ENCODE measurements at places on chromosomes 16 and 17. TPM values are rescaled to one million over a fixed set of nuclear protein-coding genes. Genes with fewer than 3 reads are reported as not detected.

GRCh38 chr16:35140293-35140986, 1681.0 kb downstream of the TP53TG3F start:
- DNase-seq, result no peak

- DNase-seq, result peak; percentile 94
Measured at GRCh38 chr17:67390646-67391361, 13.7 kb downstream of the PITPNC1 start.

GRCh38 chr17:46046957-46047356, 47.9 kb downstream of the STH start:
- DNase-seq, result peak; percentile 22

GRCh38 chr17:16135461-16135860, 79.9 kb downstream of the NCOR1 start:
- DNase-seq, result peak; percentile 25

GRCh38 chr17:37608351-37609169, 658 bp downstream of the SYNRG start:
- DNase-seq, result peak; percentile 43

GRCh38 chr16:177394-177822, 928 bp downstream of the HBA1 start:
- peak; percentile 58 for DNase-seq

Gene PRAC1
- total RNA-seq, result not detected

Gene CEP112
- 5.4 TPM for total RNA-seq

Gene HBM
- not detected for total RNA-seq

Gene RPS15A
- 1,952 TPM for total RNA-seq
